ENCODE measurements at places on chromosomes 3 and 15.

DNA sequence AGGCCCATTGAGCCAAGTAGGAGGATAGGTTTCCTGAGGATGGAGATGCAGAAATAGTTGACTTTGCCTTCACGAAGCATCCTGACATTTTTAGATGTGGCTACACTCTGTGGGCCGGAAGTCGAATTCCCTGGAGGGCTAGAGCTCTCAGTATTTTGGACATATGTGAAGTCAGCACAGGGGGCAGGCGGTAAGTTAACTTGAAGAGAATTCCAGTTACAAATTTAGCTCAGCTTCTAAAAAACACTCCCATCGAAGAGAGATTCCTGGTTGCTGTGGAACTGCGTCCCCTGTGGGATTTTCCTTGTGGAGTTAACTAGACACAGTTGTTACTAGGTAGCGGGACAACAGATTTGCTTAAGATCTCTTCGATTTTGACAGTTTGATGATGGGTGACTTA, 161.9 kb upstream of the RGMA start:
- no peaks in the 10 kb centered on the region for H3K36me3 ChIP-seq
- no peak overlapping the region for H3K27ac ChIP-seq
- H3K4me1 ChIP-seq, result peaks cover 13% of the 10 kb centered on the region
- no peak for DNase-seq
- H3K27me3 ChIP-seq, result peaks cover 9% of the 10 kb centered on the region
- no peak overlapping the region for H3K4me3 ChIP-seq

DNA sequence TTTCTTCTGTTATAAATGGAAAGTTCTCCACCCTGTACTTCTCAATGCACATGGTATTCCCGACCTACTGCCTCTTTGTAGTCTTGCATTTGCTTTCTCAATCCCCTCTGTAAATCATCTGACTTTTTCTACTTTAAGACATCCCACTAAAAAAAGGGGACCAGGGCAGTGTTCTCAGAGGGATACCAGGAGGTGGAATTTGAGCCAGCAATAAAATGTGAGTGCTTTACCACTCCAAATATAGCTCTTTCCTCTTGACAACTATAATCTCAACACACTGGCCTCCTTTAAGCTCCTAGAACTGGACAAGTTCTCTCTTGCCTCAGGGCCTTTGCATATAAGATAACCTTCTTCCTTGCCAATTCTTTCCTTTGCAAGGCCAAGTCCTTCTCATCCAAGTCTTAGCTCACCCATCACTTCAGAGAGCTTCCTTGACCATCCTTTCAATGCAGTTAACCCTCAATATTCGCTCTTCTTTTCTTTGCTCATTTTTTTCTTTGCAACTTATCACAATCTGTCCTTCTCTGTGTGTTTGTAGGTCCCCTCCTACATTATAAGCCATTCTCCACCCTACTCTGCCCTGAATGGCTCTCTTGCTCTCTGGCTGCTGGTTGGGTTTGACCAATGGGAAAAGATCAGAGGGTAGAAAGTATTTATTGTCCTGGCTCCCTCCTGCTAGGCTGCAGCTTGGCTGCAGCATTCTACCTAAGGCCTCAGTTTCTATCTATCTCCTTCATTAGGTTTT, 93.4 kb downstream of the PRICKLE2 start:
- no peak for DNase-seq
- H3K4me1 ChIP-seq, result no peaks in the 10 kb centered on the region
- no peak overlapping the region for H3K4me3 ChIP-seq
- H3K27me3 ChIP-seq, result peaks cover 16% of the 10 kb centered on the region
- H3K36me3 ChIP-seq, result no peaks in the 10 kb centered on the region

GRCh38 chr15:65837301-65838294, 31.7 kb upstream of the RAB11A start:
- H3K27ac ChIP-seq, result no peak overlapping the region
- H3K36me3 ChIP-seq, result no peaks in the 10 kb centered on the region
- H3K4me3 ChIP-seq, result no peak overlapping the region
- no peaks in the 10 kb centered on the region for H3K27me3 ChIP-seq
- H3K4me1 ChIP-seq, result peaks cover 17% of the 10 kb centered on the region

DNA sequence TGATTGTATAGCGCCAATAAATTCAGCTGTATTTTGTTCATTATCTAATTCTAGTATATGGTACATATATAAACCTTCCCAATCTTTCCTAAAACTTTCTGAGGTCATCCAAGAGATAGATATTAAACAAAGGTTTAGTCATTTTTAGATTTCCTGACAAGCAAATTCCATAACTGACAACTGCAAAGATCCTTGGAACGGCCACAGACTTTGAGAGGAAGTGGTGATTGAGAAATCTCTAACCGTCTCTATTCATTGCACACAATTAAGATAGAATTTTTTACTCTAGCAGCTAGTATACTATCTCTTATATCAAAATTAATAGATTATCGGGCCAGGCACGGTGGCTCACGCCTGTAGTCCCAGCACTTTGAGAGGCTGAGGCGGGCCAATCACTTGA, 4.7 kb downstream of the CSNK1G1 start:
- peaks cover 17% of the 10 kb centered on the region for H3K4me1 ChIP-seq
- H3K27me3 ChIP-seq, result no peaks in the 10 kb centered on the region
- peaks cover 6% of the 10 kb centered on the region for H3K36me3 ChIP-seq
- DNase-seq, result no peak

- peaks cover 3% of the 10 kb centered on the region for H3K4me1 ChIP-seq
- H3K36me3 ChIP-seq, result no peaks in the 10 kb centered on the region
- H3K4me3 ChIP-seq, result no peak overlapping the region
- peaks cover 7% of the 10 kb centered on the region for H3K27me3 ChIP-seq
- no peak for DNase-seq
- no peak overlapping the region for H3K27ac ChIP-seq
Measured at GRCh38 chr3:71857956-71858355, 73.0 kb upstream of the PROK2 start.

DNA sequence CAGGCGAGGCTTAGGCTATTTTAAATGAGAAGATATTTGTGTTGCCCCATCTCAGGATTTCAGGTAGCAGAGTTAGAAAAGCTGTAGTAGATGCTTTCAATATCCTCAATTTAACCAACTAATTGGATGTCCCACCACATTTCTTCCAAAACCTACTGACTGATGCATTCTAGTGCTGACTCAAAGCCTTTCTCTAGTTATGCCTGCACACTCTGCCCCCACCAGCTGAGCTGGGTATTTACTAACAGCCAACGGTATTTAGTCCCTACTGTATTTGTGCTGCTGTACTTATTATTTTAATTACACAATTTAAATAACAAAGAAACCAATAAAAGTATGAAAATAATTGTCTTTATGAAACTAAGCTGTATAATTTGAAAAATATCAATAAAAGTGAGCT, 139.5 kb downstream of the OSBPL10 start:
- no peak overlapping the region for H3K4me3 ChIP-seq
- peaks cover 2% of the 10 kb centered on the region for H3K27me3 ChIP-seq
- H3K27ac ChIP-seq, result no peak overlapping the region
- H3K36me3 ChIP-seq, result no peaks in the 10 kb centered on the region
- no peaks in the 10 kb centered on the region for H3K4me1 ChIP-seq

- H3K4me3 ChIP-seq, result peak overlapping the region; percentile 80
- peaks cover 89% of the 10 kb centered on the region for H3K4me1 ChIP-seq
- no peaks in the 10 kb centered on the region for H3K27me3 ChIP-seq
- peaks cover 93% of the 10 kb centered on the region for H3K36me3 ChIP-seq
Measured at GRCh38 chr3:52270252-52270754, 8.1 kb downstream of the WDR82 start.

- no peaks in the 10 kb centered on the region for H3K36me3 ChIP-seq
- H3K4me3 ChIP-seq, result no peak overlapping the region
- no peak overlapping the region for H3K27ac ChIP-seq
- no peaks in the 10 kb centered on the region for H3K4me1 ChIP-seq
Measured at GRCh38 chr3:15151166-15151565, 52.2 kb upstream of the RBSN start.

DNA sequence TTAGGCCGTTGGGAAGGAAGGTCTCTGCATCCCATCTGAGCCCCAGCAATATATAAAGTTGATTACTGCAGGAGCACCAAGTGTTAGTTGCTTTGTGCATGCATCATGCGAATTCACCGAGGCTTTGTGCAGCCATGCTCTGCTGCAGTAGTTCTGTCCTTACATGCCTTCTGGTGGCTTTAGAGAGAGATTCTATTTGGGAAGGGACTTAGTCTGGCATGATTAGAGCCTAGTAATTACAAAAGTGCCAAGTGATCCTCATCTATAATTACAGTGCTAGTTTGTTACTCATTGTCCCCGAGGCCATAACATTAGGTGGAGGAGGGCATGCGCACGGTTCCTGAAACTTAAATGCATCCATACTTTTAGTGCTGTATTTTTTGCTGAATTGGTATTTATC, 353.6 kb downstream of the CNTN4 start:
- no peak overlapping the region for H3K4me3 ChIP-seq
- H3K27ac ChIP-seq, result no peak overlapping the region
- no peaks in the 10 kb centered on the region for H3K4me1 ChIP-seq
- peaks cover 12% of the 10 kb centered on the region for H3K27me3 ChIP-seq
- no peaks in the 10 kb centered on the region for H3K36me3 ChIP-seq

GRCh38 chr3:142622405-142622804, 26.2 kb downstream of the PLS1 start:
- H3K36me3 ChIP-seq, result no peaks in the 10 kb centered on the region
- DNase-seq, result no peak
- H3K27ac ChIP-seq, result no peak overlapping the region
- peaks cover 5% of the 10 kb centered on the region for H3K4me1 ChIP-seq

GRCh38 chr15:48221885-48222284, 15.8 kb downstream of the SLC12A1 start:
- peaks cover 8% of the 10 kb centered on the region for H3K27me3 ChIP-seq
- no peaks in the 10 kb centered on the region for H3K4me1 ChIP-seq
- no peaks in the 10 kb centered on the region for H3K36me3 ChIP-seq
- DNase-seq, result no peak
- H3K27ac ChIP-seq, result no peak overlapping the region
- no peak overlapping the region for H3K4me3 ChIP-seq

DNA sequence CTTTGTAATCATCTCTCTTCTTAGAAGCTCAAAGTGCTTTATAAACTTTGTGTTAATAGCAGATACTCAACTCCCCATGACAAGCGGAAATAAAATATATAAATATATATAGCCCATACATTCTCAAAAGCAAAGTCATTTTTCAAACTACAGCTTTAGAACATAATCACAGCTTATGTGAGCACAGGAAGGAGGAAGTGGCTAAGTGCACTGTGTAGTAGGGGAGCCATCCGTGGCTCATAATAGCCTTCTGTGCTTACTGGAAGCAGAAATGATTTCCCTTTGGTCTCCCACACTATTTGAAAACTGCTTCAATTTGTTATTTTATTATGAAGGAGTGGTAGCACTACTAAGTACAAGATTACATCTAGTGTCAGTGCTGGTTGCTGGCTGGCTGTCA, 151.4 kb upstream of the ARL6 start:
- no peaks in the 10 kb centered on the region for H3K36me3 ChIP-seq
- peaks cover 7% of the 10 kb centered on the region for H3K27me3 ChIP-seq
- H3K4me3 ChIP-seq, result no peak overlapping the region
- no peak overlapping the region for H3K27ac ChIP-seq

All from activated naive CD4-positive, alpha-beta T cell treated with anti-CD3 and anti-CD28 coated beads for 36 hours (primary cell).